KG1 (cell line): ENCODE measurements at places on chromosomes 5 and 9.

- no peak for DNase-seq
Measured at GRCh38 chr9:84677080-84677479, 7.6 kb downstream of the NTRK2 start.

- DNase-seq: peak; percentile 90
Measured at GRCh38 chr5:76855961-76856360, 6.1 kb downstream of the S100Z start.

GRCh38 chr5:37722236-37723161 lies 117.3 kb downstream of the GDNF start:
- no peak for DNase-seq

GRCh38 chr5:99116526-99116925 lies 187.7 kb upstream of the CHD1 start:
- DNase-seq: no peak

GRCh38 chr5:38031304-38031703 lies 191.5 kb upstream of the GDNF start:
- no peak for DNase-seq

- no peak for DNase-seq
Measured at GRCh38 chr9:76462126-76462525, 3.1 kb downstream of the GCNT1 start.
